ENCODE measurements at places on chromosomes 2 and 18. TPM values are rescaled to one million over a fixed set of nuclear protein-coding genes. Genes with fewer than 3 reads are reported as not detected.

DNA sequence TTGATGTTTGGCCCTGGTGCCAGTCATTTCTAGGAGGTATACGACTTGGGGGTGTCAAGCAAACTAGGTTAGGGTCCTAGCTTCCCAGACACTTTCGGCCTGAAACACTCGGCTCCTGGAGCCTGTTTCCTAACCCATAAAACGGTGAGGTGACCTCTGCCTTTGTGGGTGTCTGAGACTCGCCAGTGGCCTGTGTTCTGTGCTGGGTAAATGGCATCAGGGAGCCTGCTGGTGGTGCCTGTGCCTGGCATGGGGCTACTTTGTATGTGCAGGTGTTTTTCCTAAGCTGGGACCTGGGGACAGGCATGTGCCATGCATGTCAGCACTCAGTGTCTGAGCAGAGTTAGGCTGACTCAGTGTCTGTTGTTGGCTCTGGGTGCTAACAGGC, 139.2 kb downstream of the GLI2 start:
- no peak for DNase-seq

- peak; percentile 65 for DNase-seq
Observed at GRCh38 chr2:64522843-64523428, 1.2 kb upstream of the AFTPH start.

DNA sequence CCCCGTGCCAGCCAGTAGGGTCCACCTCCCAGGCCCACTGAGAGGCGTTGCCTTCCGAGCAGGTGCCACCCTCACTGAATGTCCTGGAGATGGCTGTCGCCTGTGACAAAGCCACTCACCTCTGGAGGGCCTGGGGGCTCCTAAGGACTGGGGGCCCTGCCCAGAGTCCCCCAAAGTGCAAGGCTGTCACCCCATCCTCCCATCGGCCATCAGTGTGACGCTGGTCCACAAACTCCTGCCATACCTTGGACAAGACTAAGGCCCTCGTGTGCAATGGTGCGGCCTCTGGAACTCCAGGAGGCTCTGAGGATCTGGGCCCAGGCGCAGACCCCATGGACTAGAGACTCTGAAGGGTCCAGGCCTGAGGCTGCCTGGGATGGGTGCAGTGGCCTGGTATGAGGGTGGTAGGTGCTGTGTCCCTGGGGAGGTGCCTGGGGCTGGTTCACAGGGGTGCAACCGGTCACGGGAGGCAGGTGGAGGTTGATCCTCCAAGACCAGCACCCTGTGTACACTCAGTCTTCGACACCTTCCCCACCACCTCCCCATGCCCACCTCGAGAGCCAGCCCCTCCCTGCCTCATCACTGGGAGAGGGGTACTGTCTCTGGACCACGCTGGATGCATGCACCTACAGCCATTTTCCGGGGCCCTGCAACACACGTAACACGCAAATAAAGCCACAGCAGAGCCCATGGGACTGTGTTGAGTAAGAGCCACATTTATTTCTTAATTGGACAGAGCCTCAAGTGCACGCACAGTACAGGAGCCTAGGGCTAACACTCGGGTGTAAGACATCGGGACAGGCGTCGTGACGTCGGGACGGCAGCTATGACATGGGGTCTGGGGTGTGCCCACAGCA, 21.6 kb downstream of the AQP12A start:
- no peak for DNase-seq

- no peak for DNase-seq
Observed at GRCh38 chr2:181823405-181823804, 68.1 kb upstream of the ITPRID2 start.

DNA sequence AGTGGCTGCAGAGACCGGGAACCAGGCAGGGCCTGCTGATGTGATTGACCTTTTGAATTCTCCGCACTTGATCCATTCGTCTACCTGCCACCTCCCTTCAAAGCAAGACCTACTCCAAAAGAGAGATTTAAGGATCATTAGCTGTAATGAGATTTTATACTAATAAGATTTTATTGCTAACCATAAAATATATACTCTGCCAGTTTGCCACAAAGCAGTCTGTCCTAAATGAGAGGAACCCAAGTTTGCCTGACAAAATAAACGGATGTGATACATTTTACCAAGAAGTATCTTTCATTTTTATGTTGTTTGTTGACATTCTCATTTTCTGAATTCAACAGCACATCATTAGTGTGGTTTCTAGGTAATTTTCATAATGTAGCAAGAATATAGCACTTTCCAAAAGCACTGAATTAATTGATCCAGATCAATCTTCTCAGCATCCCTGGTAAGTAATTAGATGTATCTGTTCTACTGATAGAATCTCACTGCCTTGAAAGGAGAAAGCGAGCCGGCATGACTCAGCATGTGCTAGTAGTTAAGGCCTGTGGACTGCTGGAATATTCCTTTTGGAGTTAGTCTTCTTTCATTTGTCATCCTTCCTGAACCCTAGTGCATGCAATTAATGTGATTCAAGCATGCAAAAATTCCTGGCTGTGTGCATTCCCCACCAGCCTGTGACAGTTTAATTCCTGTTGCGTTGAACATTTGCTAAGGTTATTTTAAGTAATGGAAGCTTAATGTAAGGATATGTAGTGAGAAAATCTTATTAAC, 128.5 kb downstream of the ARL6IP6 start:
- no peak for DNase-seq

GRCh38 chr18:34086370-34086769, 138.3 kb downstream of the NOL4 start:
- DNase-seq, result no peak

GRCh38 chr2:102520801-102521200, 47.8 kb downstream of the SLC9A4 start:
- DNase-seq, result no peak

SERPINB11 gene
- total RNA-seq, result not detected

- DNase-seq, result no peak
Observed at GRCh38 chr18:69895066-69896047, 52.3 kb downstream of the CD226 start.

DNA sequence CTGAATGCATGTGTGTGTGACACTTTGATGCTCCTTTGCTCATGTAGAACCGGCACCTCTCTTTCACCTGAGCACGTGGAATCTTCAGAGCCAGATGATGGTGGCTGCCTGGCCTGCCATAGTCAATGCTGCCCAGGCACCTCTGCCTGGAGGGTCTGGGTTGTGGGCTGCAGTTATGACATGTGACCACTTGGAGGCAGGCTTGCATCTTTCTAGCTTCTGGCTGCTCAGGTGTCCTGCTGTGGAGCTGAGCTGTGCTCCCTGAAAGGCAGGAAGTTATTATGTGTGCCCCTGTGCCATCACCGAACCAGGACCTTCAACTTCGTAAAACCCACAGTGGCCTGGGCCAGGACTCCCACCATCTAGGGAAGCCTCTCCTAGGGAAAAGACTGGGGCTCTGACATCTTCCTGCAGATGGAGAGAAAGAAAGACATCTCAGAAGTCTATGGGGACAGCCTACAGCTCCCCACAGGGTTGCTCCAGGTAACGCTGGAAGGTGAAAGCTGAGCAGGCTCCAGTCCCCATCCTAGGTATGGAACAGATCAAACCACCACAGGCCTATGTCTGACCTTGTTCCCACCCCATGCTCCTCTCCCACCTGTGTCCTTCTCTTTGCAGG, 30.2 kb downstream of the PSD4 start:
- peak; percentile 69 for DNase-seq

- DNase-seq, result peak; percentile 30
Observed at GRCh38 chr2:68438455-68439303, 28.4 kb downstream of the FBXO48 start.

DPYSL5 gene
- not detected for total RNA-seq

GPR155 gene
- total RNA-seq, result 13.3 TPM

TYW5 gene
- 3.4 TPM for total RNA-seq

DNA sequence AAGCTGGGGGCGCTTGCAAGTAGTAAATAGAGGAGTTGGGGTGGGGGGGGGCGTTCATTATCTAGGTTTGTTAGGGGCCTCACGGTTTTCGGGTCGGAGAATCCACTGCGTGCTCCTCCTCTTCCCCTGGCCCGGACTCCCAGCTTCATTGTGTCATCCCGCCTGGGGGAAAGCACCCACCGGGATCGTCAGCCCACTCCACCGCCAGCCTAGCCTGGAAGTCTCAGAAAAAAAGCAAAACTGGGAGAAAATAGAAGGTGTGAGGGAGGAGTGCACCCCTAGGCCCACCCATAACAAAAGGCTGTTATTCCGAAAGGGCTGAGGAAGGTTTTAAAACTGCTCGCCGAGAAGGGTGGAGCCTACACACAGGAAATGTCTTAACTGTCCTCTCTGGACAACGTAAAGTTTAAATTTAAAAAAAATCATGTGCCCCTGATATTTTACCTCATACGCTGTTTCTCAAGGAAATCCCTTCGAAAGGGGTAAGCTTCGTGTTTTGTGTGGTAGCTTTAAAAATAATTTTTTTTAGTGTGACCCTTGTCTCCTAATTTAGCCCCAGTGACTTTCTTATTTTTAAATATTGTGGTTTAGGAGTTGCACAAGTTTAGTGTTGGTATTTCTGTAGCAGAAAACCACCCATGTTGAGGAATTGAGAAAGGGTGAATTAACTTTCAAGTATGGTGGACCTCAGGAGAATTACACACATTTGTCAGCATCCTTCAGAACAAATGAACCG, 104.2 kb downstream of the SPTBN1 start:
- DNase-seq, result peak; percentile 53

WDCP gene
- total RNA-seq, result 6.6 TPM

DNA sequence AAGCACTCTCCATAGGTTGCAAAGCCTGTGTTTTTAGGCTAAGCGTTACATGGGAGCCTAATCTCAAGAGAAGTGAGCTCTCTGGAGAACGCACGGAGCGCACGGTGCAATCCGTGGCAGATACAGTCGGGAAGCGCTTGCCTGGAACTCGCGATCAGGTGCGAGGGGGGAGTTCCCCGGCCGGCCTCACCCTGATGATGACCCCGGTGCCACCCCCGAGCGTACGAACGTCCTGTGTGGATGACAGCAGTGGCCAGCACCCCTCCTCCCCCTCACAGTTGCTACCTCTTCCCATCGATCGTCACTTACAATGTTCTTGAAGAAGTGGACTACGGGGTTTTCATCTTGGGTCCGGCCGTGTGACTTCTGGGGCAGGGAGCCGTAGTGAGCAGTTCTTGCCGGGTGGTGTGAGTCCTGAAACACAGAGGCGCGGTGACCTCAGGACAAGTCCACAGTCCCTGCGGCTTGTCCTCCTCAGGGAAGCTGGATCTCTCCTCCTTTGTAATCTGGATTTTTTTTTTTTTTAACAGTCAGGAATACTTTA, 142.9 kb downstream of the MBP start:
- no peak for DNase-seq

All from left cardiac atrium (tissue), 4 donors.